ENCODE measurements at places on chromosomes 3 and 15.

GRCh38 chr3:108513961-108514360, 3.6 kb upstream of the MYH15 start:
- no peak for DNase-seq

DNA sequence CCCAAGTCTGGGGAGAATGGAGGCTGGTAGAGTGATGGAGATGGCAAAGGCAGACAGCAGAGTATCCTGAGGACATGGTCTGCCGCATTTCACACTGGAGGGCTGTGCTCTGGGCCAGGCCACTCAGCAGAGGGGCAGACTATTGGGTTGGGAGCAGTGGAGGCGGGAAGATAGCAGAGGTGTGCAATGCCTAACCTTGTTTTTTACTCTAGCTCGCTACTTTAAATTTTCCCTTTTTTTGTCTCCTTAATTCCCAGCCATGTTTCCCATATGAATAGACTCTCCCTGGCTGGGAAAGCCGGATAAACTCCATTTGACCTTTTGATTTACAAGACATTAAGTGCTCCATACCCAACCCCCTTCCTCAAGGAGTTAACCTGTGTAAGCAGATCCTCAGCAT, 33.5 kb upstream of the ST6GAL1 start:
- no peak for DNase-seq

DNA sequence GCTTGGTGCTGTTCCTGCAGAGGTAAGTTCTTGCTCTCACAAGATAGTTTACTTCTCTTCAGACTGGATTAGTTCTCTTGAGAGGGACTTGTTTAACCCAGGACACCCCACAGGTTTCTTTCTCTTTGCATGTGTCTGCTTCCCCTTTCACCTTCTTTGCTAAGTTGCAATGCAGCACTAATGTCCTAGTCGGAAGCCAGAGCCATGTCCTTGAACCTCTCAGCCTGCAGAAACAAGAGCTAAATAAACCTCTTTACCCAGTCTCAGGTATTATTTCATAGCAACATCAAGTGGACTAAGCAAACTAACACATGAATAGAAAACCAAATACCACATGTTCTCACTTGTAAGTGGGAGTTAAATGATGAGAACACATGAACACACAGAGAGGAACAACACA, 915.2 kb downstream of the NSUN3 start:
- no peak for DNase-seq

GRCh38 chr15:97517737-97518136, 442.8 kb upstream of the ARRDC4 start:
- DNase-seq = no peak

DNA sequence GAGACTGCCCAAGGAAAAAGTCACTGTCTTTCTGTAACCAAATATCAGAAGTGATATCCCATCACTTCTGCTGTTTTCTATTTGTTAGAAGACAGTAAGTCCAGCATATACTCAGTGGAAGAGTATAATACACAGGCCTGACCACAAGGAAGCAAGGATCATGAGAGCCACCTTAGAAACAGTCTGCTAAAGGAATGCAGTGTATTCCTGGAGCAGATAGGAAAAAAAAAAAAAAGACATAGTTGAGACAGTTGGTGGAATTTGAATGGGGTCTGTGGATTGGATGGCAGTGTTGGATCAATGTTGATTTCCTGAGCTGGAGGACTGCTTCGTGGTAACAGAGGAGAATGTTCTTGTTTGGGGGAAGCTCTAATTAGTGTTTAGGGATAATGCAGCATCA, 26.5 kb upstream of the FBXL2 start:
- DNase-seq = no peak

DNA sequence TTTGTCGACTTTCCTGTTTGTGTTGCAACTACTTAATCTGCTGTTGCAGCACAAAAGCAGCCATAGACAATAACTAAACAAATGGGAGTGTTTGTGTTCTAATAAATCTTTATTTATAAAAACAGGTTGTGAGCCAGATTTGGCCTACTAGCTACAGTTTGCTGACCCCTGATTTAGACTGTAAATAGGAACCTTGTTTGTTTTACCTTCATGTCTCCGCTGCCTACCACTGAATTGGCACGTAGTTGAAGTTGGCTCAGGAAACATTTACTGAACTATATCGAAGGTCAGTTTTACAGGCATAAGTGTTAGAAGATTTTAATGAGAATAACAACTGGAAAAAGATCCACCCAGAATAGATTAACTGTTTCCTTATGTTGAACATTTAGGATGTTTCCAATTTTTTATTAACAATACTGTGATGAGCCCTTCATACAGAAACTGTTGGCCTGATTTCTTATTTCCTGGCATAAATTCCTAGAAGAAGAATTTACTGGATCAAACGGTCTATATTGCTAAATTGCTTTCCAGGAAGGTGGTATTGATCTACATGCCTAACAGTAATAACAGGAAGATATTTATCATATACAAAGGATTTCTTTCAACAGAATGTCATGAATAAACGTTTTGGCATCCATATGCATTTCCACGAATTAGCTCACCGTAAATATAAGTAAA, 156.2 kb upstream of the NR2E3 start:
- no peak for DNase-seq

GRCh38 chr15:90037961-90038631, 37.0 kb downstream of the ZNF710 start:
- DNase-seq = peak; percentile 45

DNA sequence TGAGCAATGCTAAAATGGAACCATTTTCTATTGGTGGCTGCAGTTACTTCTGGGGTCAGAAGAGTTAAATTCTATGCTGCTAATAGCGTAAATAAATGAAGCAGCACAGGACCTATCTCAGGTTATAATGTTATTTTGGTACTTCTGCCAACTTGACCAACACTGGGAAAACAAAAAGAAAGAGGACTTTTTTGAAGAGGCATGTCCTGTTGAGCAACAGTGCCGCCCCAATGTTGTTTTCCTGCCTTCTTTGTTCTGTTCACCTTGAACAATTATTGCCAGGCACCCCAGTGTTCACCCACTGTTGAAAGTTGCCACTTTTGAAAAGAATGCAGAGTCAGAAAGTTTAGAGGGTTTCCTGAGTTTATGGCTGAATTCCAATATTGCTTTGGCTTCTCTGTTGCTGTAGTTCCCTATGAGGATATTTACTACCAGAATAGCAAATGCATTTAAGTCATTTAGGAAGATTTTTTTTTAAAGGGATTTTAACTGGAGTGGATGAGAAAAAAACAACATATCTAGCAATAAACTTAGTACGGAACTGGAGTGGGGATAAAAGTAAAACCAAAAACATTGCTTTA, 679.0 kb upstream of the DPPA4 start:
- no peak for DNase-seq

DNA sequence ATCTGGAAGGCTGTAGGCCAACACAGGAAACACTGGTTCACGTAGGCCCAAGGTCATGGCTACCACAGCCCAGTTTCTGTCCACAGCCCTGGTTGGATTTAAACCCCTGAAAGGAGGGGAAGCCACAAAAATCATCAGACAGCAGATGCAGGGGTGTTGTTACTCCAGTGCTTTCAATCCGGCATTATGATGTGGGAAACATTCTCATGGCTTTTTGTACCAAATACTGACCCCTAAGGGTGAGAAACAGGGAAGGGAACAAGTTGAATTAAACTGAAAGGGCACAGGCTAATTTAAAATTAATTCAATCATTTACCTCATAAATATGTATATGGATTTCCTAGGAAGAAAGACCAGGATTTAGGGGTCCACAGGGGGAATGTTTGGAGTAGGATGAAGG, 375.6 kb downstream of the CTNNB1 start:
- DNase-seq = no peak

DNA sequence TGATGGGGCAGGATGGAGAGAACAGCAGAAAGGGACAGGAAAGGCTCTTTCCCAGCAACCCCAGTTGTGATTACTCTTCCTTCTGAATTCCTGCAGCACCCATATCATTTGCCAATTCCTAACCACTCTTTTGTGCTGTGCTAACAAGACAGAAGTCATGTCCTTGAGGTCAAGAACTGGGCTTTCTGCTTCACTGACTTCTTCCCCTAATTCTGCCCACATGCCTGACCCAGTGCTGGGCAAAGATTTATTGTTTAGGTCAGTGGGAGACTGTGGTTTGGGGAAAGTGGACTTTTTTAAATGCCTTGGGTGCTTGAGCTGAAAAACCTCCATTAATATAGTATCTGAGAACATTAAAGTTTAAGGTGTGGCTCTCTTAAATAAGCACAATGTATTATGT, 4.2 kb upstream of the EFCAB12 start:
- no peak for DNase-seq

DNA sequence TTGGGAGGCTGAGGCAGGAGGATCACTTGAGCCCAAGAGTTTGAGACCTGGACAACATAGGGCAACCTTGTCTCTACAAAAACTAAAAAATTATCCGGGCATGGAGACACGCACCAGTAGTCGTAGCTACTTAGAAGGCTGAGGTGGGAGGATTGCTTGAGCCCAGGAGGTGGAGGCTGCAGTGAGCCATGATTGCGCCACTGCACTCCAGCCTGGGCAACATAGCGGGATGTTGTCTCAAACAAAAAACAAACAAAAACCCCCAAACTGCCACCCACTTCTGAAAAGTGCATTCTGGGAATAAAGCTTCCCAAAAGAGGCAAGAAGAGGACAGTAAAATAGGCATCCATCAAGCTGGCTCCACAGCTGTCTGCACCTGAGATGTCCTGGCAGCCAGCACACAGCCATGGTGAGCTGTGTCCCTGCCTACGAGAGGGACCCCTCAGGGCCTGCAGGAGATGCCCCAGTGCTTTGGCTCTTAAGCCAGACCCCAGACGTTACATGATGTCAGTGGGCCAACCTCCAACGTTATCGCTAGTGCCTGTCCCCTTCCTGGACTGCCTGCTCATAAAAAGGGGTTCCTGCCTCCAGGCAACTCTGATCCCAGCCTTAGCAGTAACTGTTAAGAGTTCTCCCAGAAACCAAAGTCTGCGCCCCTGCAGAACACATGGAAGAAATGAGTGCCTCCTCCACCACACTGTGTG, 101.1 kb downstream of the LRIG1 start:
- DNase-seq = no peak

- no peak for DNase-seq
These were observed 62.3 kb upstream of the IGF1R start for GRCh38 chr15:98586066-98586465.

DNA sequence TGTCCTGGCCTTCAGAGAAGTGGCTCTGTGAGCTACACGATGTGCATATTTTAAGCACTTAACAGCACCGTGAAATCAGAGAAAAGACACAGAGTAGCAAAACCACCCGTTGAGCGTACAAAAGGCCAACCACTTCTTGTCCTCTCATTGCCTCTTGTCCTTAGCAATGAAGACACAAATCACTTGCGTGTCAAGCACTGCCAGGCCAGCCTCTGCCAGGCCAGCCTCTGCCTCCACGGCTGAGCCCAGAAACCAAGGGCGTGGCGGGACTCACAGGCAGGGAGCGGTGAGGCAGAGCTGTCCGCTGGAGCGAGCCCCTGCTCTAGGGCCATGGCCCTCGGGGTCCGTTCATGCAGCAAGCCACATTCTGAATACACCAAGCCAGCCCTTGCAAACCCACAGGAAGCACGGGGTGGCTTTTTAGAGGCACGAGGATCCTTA, 4.0 kb downstream of the MUC4 start:
- no peak for DNase-seq

DNA sequence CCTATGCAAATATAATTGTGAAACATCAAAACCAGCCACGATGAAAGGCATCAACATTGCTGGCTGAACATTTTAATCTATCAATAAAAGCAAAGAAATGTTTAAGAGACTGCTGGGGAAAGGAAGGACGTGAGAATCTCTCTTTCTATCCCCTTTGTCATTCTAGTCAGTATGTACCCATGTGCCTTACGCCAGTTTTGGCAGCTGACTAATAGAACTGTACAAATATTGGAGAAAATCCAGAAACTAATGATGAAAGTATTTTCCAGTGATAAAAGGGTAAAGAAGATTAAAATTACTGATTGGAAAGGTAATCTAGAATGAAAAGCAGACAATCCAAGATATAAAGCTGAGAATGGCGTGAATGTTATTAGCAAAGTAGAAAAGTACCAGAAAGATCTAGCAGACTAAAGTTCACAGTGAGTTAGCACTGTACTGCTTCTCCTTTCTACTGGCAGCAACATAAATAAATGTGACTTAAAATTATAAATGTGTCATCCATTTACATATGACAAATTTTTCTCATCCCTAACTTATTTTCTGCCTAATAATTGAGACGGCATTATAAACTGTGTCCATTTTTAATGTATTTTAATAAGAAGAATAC, 401.9 kb upstream of the CNTN4 start:
- DNase-seq = no peak

GRCh38 chr3:183131735-183132134, 30.8 kb downstream of the LAMP3 start:
- no peak for DNase-seq

DNA sequence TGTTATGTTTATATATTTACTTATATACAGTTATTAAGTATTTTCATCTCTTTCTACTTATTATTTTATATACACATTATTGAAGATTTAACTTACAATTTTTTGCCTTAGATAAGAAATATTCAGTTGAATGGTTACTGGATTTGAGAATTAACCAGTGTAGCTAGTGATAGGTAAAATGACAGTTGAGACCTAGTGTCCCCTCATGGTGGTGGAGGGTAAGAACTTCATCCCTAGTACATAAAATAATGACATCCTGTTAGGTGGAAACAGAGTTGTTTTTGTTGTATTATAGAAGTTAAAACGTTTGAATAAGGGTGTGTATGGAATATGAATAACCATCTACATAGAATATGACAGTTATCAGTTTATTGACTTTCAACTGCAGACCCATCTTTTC, 1152.4 kb upstream of the ALCAM start:
- DNase-seq = no peak

DNA sequence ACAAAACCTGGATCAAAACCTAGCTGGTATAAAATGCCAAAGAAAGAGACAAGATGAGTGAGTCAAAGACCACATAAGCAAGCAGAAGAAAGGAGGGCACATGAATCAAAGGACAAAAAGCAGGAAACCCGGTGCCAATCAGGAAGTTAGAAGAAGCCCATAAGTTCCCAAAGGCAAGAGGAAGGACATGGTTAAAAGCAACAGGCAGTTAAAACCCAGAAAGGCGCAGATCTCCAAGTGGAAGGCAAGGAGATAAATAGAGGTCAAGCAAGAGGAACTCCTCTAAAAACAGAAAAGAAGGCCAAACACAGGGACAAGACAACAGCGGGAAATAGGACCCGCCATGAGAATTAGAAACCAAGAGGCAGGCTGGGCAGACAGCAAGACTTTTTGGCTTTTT, 4.4 kb downstream of the TMOD2 start:
- no peak for DNase-seq

- no peak for DNase-seq
These were observed 316.8 kb downstream of the PLCL2 start for GRCh38 chr3:17201538-17201937.

- no peak for DNase-seq
These were observed at the start of gene KBTBD13 for GRCh38 chr15:65076486-65077290. KBTBD13 (plus strand) TSS chr15:65076746; CDS start chr15:65076816, 70 bp downstream.

DNA sequence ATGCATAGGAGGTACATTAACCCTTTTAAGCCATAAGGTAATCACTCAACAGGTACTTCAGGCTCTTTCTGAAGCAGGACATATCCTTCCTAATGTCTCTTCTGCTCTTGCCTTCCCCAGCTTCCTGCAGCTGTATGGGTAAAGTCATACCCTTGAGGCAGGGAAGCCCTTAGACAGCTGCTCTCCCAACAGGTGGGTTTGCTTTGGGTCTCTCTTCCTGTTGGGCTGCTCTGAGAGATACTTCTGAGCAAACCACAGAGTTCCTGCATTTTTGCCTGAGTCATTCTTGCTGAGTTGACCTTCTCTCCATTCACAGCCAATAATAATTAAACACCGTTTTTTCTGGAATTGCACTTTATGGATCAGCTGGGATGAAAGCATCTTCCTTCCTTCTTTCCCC, 2.0 kb upstream of the TRAT1 start:
- DNase-seq = no peak

All from CD4-positive, alpha-beta T cell treated with Interleukin-15 for 4 hours (primary cell).